ENCODE measurements at places on chromosomes 5 and 9.

GRCh38 chr5:16642867-16643266, 26.1 kb upstream of the RETREG1 start:
- no peak overlapping the region for H3K4me3 ChIP-seq
- H3K27me3 ChIP-seq, result no peaks in the 10 kb centered on the region

DNA sequence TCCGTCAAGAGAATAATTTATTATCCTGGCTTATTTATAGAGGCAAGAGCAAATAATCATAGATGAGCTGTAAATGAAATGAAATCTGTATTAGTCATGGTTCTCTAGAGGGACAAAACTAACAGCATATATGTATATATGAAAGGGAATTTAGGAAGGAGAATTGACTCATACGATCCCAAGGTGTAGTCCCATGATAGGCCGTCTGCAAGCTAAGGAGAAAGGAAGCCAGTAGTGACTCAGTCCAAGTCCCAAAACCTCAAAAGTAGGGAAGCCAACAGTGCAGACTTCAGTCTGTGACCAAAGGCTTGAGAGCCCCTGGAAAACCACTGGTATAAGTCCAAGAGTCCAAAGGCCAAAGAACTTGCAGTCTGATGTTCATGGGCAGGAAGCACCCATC, 515.9 kb upstream of the CYLC2 start:
- no peaks in the 10 kb centered on the region for H3K27me3 ChIP-seq
- no peak for DNase-seq
- no peaks in the 10 kb centered on the region for H3K4me1 ChIP-seq
- no peaks in the 10 kb centered on the region for H3K36me3 ChIP-seq

DNA sequence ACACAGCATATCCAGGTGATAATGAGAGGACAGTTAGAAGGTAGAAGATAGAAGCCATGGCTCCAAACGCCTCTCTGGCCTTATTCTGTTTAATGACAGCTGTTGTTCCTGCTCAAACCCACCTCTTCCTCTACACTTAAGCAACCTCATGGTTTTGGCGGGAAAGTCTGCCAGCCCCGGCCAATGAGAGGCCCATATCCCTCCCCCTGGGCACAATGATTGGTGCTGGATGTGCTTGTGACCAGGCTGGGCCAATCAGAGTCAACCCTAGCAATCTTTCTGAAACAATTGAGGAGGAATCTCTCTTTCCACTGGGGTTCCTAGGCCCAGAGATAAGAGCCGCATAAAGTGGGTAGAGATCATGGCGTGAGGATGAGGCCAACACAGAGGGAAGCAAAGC, 4.8 kb upstream of the GFI1B start:
- H3K4me3 ChIP-seq, result no peak overlapping the region
- peaks cover 59% of the 10 kb centered on the region for H3K27me3 ChIP-seq
- DNase-seq, result no peak
- H3K4me1 ChIP-seq, result no peaks in the 10 kb centered on the region
- no peaks in the 10 kb centered on the region for H3K36me3 ChIP-seq
- no peak overlapping the region for H3K27ac ChIP-seq

GRCh38 chr9:106857811-106858470, 5.0 kb upstream of the ZNF462 start:
- H3K27ac ChIP-seq, result no peak overlapping the region
- no peaks in the 10 kb centered on the region for H3K36me3 ChIP-seq
- no peaks in the 10 kb centered on the region for H3K27me3 ChIP-seq
- H3K4me1 ChIP-seq, result peaks cover 8% of the 10 kb centered on the region
- no peak for DNase-seq

- H3K4me1 ChIP-seq, result peaks cover 7% of the 10 kb centered on the region
- no peak overlapping the region for H3K27ac ChIP-seq
- no peak for DNase-seq
- H3K4me3 ChIP-seq, result no peak overlapping the region
- H3K36me3 ChIP-seq, result no peaks in the 10 kb centered on the region
- H3K27me3 ChIP-seq, result no peaks in the 10 kb centered on the region
These were observed 175.1 kb downstream of the CD180 start for GRCh38 chr5:67021521-67021920.

DNA sequence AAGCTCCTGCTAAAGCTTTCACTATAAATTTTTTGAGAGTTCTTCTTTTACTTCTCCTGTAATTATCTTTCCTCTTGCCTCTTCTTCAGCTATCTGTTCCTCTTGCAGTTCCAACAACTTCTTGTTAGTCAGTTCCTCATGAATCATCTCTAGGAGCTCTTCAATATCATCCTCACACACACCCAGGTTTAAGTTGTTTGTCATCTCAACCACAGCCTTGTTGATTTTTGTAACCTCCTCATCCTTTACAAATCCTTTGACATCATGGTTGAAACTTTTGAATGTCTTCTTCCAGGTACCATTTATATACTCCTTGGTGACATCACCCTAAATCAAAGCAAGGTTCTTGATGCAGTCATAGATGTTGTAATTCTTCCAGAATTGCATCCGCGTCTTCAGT, 106.3 kb upstream of the MAMDC2 start:
- H3K27me3 ChIP-seq, result no peaks in the 10 kb centered on the region
- no peaks in the 10 kb centered on the region for H3K36me3 ChIP-seq
- H3K4me1 ChIP-seq, result no peaks in the 10 kb centered on the region
- no peak overlapping the region for H3K4me3 ChIP-seq
- no peak for DNase-seq
